Fibroblast of skin of abdomen (primary cell): ENCODE measurements at places on chromosomes 2 and 18.

GRCh38 chr2:121140734-121141133, 144.3 kb downstream of the TFCP2L1 start:
- DNase-seq, result no peak

GRCh38 chr2:241209271-241209670, 20.8 kb downstream of the ANO7 start:
- no peak for DNase-seq

DNA sequence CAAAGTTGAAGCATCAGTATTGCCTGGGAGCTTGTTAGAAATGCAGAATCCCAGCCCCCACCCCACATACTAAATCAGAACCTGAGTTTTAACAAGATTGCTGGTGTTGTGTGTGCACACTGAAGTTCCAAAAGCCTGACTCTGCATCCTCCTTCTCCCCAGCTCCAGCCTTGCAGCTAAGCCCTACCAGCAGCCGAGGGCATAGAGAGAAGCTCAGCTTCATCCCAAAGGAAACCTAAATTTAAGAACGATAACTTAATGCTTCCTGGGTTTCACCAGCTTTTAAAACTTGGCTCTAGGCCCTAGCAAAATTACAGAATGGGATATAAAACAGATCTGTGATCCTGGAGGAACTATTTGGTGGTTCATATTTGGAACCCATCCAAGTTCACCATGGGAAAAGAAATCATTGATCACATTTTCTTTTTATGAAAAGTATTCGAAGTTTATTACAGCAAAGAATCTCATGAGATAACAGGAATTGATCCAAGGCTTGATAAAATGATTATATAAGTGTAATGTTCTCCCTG, 11.1 kb downstream of the SMYD1 start:
- DNase-seq, result peak; percentile 13

- DNase-seq, result peak; percentile 76
Observed at GRCh38 chr2:150204451-150204850, 283.0 kb downstream of the RND3 start.

- no peak for DNase-seq
Observed at GRCh38 chr2:134685967-134686366, 32.8 kb downstream of the TMEM163 start.
